ENCODE measurements at places on chromosomes 16 and 17.

DNA sequence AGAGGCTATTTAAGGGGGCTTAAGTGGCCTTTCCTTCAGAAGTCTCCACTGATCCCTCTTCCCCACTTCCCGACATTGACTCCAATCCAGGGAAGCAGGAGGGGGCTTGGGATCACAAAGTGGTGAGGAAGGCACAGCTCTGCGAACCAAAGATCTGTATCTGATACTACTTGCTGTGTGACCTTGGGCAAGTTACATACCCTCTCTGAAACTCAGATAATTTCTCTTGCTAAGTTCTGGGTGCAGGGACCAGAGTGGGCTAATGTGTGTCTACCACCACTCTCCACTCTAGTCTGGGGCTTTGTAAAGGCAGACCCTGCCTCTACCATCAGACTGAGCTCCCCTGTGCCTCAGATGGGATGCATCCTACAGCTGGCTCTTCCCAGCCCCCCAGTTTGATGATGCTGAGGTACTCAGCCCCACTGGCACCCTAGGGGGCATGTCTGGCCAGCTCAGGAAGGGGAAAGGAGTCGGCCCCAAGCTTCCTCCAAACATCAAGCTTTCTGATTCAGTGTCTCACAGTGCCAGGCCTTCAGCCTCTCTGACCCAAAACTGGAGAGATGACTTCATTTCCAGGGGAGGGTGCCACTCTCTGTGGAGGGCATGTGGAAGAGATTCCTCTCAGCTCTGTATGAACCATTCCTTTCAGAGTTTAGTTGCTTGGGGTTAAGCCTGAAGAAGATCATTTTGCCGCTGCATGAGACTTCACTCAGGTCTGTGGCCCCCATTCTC, 10.9 kb downstream of the DLX4 start:
- no peak for DNase-seq

DNA sequence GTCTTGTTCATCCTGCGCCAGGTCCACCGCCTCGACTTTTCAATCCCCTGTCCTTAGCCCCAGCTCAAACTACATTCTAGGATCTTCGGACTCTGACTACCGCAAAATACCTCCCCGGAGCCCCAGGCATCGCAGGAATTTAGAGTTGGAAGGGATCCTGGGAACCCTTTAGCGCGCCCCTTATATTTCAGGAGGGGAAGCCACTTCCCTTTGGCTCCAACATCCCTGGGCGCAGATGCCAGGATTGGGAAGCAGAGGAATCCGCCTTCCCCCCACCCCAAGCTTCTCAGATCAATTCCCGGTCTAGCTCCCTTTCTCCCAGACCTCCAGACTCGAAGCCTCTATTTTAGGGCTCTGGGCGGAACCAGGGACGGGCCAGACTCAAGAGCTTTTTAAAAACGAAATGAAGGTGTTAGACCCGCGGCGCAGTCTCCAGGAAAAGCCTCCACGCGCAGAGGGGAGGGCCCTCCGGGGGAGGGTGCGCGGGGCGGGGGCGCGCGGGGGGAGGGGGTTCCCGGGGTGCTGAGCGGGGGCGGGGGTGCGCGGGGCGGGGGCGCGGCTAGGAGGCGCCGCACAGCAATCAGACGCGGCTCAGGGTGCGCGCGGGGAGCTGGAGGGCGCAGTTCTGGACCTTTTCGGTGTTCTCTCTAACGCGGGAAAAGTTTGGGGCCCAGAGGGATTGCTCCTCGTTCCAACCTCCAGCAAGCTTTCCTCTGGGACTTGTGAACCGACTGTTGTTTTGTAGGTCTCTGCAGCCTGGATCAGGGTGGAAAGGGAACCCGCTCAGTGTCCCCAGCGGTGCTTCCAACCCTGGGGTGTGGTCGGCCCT, 1.6 kb downstream of the AHSP start:
- no peak for DNase-seq

DNA sequence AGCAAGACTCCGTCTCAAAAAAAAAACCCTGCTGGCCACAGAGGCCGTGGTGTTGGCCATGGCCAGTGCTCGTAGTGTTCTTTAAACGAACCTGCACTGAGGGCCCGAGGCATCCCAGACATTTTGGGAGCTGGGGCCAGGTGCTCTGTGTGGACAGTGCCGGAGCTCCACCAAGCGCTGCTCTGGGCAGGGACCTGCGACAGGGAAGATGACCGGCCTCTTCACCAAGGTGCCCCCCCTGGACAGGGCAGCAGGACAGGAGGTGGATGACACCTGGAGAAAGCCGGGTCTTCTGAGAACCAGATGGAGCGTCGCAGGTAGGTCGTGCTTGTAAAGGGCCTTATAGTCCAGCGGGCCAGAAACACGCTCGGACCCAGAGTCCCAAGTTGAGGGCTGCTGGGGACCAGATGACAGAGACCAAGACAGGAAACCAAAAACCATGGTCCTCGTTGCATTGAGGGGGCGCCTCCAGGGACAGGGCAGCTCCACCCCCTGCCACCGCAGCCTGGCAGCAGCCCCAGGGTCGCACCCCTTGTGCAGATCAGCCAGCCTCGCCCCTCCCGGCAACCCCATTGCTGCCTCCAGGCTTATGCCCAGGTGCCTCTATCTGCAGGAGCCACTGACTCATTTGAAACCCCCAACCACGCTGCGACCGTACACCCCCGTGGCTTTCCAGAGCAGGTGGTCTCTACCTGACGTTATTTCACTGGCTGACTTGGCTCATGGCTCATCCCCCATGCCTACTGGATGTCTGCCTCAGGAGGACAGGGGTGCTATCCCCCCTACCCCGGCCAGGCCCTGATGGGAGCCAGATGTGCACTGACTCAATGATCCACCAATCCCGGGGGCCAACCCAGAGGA, 4.2 kb upstream of the NTN3 start:
- no peak for DNase-seq

DNA sequence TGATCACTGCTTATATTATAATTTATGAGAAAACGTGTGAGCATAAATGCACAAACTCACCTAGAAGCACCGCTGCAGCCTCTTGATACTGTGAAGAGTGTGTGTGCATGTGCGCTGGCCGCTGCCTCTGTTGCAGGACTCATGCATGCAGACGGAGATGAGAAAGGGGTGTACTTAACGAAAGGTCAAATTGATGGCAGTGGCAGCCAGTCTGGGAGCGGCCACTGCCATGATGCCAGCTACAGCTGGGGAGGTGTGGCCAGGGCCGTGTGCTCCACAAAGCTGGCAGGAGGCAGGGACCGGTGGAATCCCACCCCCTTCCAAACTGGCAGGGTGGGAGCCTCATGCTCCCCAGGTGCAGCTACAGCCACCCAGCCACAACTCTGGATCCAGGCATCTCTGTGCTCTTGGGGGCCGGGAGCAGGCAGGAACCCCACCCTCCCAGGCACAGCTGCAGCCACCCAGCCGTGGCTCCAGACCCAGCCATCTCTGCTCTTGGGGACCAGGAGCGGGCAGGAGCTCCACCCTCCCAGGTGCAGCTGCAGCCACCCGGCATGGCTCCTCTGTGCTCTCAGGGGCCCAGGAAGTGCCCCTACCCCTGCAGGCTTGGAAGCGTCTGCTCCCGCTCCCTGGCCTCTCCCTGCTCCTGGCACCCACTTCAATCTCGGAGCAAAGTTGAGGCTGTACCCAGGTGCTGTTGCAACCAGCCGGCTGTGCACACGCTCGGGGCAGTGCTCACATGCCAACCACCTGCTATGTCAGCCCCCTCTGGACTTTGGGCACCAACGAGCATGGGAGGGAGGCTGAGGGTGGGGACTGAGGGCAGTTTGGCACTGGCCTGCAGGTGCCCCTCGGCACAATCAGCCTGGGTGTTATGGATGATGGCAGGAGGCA, 77.5 kb upstream of the CHMP6 start:
- DNase-seq, result no peak

GRCh38 chr17:62884781-62885180, 76.7 kb upstream of the MARCHF10 start:
- no peak for DNase-seq

- no peak for DNase-seq
These were observed 234.2 kb upstream of the TOX3 start for GRCh38 chr16:52781005-52781630.

- no peak for DNase-seq
These were observed 805.0 kb upstream of the RBFOX1 start for GRCh38 chr16:6527646-6528045.

DNA sequence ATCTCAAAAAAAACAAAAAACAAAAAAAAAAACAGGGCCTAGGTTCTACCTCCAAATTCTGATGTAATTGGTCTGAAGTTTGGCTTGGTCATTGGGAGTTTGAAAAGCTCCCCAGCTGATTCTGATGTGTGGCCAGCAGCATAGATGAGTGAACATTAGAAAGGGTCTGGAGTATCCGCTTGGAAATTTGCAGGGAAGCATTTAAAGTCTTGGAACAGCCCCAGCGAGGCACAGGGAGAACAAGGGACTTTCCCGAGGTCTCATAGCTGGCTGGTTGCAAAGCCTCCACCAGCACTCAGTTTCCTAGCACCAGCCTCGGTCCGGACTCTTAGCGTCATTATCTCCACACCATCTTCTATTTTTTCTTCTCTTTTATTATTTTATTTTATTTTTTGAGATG, 70.8 kb downstream of the RAB11FIP4 start:
- DNase-seq, result no peak

DNA sequence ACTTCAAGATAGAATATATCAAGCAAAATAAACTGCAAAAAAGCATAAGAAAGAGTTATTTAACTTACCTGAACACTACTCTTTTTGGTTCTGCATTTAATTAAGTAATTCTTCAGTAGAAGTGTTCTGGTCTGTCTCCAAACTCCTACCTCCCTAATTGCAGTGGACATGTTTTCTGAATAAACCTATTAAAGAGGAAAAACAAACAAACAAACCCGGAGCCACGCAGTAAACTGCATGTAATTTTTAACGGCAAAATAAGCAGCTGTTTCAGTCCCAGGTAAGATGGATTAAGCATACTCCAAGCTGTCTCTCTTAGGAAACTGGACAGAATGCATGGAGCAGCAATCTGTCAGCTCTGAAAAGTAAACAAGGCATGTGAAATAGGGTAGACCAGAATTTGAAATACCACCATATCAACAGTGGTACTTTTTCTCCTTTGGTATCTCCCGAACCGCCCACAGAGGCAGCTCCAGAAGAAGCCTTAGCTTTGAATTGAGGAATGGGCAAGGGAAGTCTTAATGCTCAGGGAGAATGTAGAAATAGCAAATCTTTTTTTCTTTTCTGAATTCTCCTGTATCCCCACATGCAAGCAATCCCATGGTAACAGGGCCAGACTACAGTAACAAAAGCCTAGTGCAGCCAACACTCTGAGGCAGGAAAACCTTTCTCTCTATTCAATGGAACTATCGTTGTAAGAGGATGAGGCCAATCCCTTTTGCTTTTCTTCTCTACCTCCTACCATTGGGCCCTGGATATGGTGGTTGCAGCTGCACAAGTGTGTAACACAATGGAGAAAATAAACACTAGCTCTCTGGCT, 12.5 kb downstream of the ABCA5 start:
- no peak for DNase-seq

GRCh38 chr17:41396996-41397660, at the start of gene KRT31:
KRT31 (minus strand) TSS chr17:41397608; CDS start chr17:41397539, 69 bp downstream.
- DNase-seq, result no peak

DNA sequence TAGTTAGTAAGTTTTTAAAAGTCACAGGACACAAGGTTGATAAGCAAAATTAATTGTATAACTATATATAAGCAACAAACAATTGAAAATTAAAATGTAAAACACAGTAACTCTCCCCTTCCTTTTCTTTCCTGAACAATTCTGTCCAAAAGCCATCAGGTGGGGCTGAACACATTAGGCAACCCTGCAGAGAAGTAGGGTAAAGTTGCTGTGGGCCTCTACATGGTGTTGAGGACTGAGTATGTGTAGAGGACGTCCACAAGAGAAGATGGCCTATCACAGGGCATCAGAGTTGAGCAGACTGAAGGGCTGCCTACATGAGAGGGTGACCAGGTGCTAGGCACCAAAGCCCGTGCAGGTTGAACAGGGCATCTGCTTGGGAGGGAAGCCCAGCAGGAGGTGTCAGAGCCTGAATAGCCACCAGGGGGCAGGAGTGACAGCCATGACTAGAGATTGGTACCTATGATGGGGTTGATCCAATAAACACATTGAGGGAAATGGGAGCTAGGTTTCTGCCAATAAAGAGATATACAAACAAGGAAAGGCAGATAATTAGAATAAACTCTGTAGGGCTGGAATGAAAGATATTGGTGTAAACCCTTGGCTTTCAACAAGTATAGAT, 415.1 kb downstream of the NPIPA8 start:
- peak; percentile 46 for DNase-seq

GRCh38 chr16:66272461-66272860, 94.0 kb upstream of the CDH5 start:
- no peak for DNase-seq

DNA sequence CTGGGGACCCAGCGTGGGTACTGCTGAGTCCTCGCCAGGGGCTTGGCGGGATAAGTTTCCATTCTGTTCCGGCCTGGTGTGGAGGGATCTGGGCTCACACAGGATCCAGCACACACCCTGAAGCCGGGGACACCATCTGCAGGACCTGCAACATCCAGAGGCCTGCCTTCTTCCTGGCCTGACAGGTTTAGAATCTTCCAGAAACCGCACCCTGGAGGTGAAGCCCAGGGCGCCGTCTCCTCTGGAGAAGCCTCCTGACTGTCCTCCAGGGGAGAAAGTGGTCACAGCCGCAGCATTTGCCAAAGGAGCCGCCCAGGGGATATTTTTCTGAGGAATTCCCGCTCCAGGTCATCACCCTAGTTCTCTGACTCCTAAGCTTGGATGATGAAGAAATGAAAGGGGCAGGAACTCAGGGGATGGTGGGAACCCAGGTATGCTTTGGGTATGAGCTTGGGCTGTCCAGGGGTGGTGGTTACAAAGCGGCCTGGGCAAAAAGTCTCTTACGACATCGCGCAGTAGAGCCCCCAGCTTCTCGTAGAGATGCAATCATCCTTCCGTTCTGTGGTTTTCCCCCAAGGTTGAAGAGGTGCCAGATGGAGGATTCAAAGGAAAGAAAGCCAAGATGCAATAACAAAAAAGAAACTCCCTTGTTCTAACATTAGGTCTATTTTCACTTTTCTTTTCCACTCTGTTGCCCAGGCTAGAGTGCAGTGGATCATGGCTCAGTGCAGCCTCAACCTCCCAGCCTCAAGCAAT, 9.1 kb upstream of the CRISPLD2 start:
- DNase-seq, result peak; percentile 13

- no peak for DNase-seq
These were observed 18.8 kb upstream of the MMD start for GRCh38 chr17:55440391-55440790.

DNA sequence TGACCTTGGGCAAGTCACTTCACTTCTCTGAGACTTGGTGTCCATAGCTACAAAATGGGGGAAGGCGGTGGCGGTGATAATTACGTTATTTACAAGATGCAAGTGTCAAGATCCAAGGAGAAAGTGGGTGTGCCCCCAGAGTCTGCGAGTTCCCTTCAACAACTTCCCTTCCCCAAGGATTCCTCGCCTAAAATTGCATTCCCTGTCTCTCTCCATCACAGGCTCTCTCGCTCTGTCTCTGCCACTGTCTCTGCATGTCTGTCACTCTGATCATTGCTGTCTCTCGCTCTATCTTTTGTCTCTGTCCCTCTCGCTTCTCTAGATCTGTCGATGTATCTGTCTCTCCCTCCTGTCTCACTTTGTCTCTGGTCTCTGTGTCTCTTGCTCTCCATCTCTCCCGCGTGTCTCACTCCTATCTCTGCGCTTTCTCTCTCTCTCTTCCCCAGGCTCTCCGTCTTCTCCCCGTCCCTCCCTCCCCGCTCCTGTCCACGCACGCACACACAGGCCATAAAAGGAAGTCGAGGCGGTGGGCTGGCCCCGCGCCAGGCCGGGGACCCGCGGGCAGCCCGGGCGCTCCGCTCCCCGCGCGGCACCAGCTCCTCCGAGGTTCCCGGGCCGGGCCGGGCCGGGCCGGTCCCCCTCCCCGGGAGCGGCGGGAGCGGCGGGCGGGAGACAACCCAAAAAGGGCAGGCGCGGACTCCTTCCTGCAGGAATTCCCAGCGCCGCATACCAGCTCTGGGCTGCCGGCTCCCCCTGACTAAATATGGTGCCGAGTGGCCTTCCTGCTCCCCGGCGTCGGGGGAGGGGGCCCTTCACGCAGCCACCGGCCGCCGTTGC, 1.1 kb upstream of the MYH11 start:
- DNase-seq, result no peak
